Stimulated activated CD4-positive, alpha-beta T cell treated with anti-CD3 and anti-CD28 coated beads, Interleukin-4, amount 100 ng/mL, for 1 hour (primary cell): ENCODE measurements at places on chromosomes 7 and 10.

DNA sequence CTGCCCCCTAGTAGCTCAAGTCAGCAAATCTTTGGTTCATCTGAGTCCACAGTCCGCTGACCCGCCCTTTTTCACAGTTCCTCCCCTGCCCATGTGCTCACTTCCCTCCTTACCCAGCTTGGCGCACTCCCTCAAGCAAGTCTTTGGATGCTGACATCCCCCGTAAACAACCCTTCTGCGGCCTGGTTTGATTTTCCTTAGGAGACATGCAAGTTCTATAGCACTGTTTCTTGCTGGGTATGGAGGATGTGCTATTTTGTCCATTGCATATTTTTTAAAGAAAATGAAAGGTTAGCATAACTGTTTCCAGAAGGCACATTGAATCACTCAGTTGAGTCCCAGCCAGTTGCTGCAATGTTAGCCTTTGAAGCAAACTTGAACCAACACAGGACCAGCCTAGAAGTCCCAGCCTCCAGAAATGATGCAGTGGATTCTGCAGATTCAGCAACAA is 38.2 kb downstream of the HTRA1 start:
- DNase-seq: no peak

DNA sequence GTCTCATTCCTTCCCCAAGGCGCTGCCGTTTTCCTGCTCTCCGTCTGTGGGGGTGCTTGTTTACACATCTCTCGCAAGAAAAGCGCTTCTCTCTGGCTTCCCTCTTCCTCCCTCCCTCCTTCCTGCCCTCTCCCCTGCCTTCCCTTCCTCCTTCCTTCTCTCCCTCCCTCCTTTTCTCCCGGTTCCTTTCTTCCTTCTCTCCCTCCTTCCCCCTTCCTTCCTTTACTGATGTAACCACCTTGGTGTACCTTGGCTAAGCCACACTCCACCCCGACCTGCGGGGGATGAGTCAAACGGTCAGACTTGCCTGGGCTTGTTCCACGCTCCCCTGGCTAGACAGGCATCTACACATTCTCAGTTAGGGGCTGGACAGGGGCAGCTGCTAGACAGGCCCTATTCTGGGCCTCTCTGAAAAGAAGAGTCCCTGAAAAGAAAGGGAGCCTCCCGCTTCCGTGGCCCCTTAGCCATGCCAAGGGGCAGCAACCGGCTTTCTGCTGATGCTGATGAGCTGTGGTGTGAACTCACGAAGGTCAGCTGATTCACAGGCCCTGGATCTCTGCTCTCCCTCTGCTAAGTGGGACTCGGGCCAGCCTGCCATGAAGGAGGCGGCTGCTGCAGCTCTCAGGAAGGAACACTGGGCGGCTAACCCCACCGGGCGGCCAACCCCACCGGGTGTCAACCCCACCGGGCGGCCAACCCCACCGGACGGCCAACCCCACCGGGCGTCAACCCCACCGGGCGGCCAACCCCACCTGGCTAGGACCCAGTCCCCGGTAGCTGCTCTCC is 216.8 kb downstream of the TCERG1L start:
- no peak for DNase-seq

DNA sequence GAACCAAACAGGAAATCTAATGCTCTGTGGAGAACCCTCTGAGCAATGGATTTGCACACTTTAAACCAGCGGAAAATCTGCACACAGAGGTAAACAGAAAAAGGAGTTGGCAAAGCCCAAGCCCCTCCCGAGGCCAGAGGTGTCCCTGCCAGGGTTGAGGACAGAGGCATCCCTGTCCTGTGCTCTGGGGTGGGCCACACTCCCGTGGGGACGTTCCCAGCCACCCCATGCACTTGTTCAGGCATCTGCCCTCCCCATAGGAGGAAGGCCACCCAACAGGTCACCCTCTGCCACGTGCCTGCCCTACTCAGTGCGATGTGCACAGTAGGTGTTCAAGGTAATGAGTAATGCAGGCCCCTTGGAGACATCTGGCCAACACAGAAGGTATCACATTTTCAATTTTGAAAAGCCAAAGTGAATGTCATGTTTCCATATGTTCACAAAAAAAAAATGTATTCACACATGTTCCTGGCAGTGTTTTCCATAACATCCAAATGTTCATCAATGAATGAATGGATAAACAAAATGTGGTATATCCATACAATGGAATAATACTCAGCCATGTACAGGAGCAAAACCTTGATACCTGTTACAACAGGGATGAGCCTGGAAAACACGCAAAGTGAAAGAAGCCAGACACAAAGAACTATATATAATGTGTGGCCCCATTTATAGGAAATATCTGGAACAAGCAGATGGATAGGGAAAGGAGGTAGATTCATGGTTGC is 108.1 kb downstream of the EBF3 start:
- DNase-seq: no peak

GRCh38 chr7:98352621-98353020 is 48.3 kb downstream of the BAIAP2L1 start:
- DNase-seq: no peak

- no peak for DNase-seq
Observed at GRCh38 chr7:137094-137891, 55.1 kb upstream of the FAM20C start.

- no peak for DNase-seq
Observed at GRCh38 chr7:822692-823276, 9.5 kb upstream of the SUN1 start.

- DNase-seq: no peak
Observed at GRCh38 chr10:71075759-71076472, 136.5 kb upstream of the UNC5B start.

GRCh38 chr10:133275684-133276092 is 980 bp downstream of the ADAM8 start:
- DNase-seq: peak; percentile 53

GRCh38 chr7:131556053-131556908 is at the start of gene PODXL:
PODXL (minus strand) TSS chr7:131556628; CDS start chr7:131556359, 269 bp downstream.
- peak; percentile 43 for DNase-seq
